CD4-positive, CD25-positive, alpha-beta regulatory T cell (primary cell): ENCODE measurements at places on chromosomes 6 and 20. TPM values are rescaled to one million over a fixed set of nuclear protein-coding genes. Genes with fewer than 3 reads are reported as not detected.

The SIRT5 gene
- 10.1 TPM for polyA plus RNA-seq

The FNDC1 gene
- polyA plus RNA-seq, result not detected

The CLVS2 gene
- polyA plus RNA-seq, result not detected

The TOX2 gene
- 5.6 TPM for polyA plus RNA-seq
